ENCODE measurements at places on chromosomes 11 and 22.

DNA sequence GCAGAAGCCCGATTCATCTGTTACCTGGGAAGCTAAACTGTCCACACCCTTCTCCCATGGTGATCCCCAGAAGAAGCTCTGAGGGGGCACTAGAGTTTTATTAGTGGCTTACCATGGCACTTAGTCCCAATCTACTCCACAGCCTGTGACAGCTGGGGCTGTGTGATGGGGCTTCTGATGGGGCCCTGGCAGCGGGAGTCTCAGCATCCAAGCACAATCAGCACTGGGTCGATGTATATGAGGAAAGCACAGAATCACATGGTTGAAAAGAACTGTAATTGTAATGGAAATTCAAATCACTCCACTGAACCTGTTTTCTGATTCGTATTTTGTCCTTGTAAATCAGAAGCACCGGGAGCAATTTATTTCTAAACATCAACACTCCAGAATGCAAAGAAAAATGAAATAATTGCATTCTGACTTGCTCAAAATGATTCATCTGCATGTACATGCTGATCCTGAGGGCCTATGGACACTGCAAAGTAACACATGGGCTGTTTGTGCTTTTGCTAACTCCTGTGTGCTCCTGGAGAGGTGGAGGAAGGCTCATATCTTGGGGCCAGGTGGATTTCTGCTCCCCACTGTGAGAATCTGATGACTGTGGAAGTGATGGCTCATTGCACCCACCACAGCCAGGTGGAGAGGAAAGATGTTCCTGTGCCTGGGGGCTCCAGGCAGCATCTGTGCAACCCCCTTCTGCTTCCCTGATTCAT is 203.0 kb downstream of the KIRREL3 start:
- no peak for DNase-seq

DNA sequence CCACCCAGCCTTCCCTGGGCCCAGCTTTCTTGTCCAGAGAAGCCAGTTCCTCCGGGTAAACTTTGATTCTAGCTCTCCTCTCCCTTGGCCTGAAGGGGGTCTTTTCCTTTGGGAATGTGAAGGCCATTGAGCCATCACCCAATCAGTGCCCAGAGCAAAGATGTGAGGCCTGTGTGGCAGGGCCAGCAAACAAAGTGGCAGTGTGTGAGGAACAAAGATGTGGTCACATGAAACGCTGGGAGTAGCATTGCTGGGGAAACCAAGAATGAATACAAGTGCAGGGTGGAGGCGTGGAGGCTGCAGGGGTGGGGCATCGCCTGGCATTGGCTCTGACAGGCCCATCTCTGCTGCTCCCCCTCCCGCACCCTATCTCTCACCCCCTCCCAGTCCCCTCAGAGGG is 91.9 kb upstream of the BID start:
- no peak for DNase-seq

DNA sequence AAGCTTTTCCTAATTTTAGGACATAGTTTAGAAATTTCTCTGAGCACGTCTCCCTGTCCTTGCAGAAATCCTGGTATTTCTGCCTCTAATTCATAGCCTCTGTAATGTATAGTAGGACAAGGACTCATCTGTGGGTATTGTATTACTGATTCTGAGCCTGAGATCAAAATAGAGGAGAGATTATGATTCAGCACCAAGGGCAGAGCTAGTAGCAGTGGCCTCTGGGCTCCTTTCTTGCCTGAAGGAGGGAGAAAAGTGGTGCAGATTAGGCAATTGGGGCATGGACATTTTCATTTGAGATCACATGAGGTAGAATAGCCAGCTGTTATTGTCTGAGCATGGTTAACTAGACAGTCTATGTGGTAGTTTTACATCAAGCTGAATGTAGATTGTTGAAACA is 2.8 kb downstream of the MADD start:
- no peak for DNase-seq

- peak; percentile 33 for DNase-seq
These were observed 11.8 kb upstream of the MIEF1 start for GRCh38 chr22:39490135-39490798.

- DNase-seq = no peak
These were observed 76.9 kb downstream of the KCNJ1 start for GRCh38 chr11:128790196-128790595.

DNA sequence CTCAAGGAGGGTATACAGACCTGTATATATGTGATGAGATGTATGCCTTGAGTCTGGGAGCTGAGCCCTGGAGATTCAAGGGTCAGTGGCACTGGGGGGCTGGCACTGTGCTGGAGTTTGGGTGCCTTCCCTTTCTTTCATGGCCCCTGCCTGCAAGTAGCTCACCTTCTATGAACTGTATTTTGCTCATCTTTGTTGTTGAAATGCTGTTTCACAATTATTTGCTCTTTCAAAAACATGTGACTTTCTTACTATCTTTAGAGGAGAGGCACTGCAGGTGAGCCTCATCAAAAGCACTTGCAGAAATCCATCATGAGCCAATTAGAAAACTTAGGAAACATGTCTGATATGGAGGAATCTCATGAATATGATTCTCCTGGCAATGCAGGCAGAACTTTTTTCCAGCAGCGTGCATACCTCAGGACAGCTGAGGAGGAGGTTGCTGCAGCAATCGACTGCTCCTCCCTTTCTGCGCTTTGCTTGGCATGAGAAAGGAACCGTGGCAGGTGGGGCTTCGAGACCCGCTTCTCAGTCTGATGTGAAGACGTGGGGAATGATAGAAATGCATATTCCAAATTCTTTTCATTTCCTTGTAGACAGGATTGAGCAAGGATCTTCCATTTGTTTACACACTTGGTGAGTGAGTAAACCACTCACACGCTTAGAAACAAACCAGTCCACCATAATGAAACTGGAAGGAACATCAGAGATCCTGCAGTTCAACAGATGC is 178.4 kb upstream of the E2F8 start:
- DNase-seq = no peak

GRCh38 chr11:36427079-36427478 is 83.0 kb downstream of the TRAF6 start:
- no peak for DNase-seq

DNA sequence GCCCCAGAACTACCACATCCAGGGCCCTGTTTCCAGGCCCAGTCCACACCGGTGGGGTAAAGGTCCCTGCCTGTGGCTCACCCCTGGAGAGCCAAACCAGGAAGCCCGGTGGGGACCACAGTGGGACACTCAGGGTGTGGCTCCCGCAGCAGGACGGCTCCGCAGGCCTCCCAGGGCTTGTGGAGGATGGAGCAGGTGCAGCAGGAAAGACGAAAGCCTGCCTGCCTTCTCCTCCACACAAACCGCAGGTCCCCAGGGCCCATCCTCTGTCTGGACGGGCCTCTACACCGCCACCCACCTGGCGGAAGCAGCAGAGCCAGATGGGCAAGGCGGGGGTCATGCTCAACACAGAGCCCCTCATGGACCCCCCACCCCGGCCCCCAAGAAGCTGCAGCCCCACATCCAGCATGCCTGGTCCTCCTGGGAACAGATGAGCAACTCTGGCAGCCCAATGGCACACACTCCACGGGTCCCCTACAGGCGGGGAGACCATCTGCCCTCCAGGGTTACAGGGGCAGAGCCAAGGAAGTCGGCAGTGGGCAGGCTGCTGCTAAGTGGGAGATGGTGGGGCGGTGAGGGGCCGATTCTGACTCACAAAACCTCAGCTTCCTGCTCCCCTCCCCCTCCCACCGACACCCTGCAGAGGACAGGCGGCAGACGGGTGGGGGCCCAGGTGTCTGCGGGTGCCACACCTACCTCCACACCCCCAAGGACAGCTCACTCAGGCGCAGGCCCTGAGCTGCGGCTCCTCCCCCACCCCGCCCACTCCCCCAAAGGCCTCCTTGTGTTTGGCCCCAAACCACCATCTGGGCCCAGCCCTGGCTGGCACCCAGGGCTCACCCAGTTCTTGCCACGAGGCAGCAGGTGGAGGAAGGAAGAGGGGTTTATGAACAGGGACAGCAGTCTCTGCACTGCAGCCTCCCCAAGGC is 5.2 kb downstream of the SBF1 start:
- DNase-seq = no peak

GRCh38 chr22:38442967-38443627 is 11.9 kb downstream of the KCNJ4 start:
- no peak for DNase-seq

DNA sequence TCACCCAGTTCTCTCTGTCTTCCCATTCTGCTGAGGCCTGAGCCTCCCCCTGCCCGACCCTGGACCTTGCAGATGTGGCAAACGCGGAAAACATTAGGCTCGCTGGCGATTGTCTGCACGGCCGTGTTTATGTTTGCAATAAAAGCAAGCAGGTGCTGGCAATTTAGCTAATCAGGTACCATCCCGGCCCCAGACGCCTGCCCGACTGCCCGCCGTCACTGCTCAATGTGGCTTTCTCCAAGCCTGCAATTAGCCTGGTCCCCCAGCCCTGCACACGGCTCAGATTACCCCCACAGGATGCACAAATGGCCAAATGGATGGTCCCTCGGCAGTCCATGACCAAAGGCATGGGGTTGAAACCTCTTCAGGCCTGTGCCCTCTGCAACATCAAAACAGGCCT is 259.7 kb downstream of the MN1 start:
- DNase-seq = no peak

DNA sequence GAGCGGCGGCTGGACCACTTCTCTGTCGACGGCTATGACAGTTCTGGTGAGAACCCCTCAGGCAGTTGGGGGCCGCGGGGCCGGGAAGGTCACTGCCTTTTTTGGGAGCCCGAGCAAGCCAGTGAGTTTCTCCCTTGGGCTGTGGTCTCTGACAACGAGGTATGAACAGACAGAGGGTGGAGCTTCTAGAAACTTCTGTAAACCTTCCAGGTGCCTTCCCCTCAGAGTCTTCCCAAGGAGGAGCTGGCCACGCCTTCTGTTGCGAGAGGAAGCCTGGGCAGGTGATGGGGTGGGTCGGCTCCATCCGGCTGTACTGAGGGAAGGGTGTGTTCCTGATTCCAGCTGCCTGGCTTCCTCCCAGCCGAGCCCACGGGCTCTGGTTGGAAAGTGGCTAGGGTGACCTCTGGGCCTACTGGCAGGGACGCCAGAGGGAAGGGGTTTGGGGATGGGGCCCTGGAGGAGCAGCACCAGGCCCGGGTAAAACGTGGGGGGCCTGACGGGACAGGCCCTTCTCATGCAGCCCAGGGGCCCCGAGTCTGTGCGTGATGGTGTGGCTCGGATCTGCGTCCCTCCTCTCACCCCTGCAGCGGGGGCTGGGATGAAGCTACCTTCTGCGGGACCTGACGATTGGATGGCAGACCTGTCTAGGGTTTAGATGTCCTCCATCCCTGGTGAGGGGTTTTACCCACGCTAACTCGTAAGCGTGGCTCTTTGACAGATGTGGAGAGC is 110.8 kb downstream of the KCNQ1OT1 start:
- no peak for DNase-seq

- no peak for DNase-seq
These were observed 28.6 kb downstream of the TECTA start for GRCh38 chr11:121129362-121130340.

DNA sequence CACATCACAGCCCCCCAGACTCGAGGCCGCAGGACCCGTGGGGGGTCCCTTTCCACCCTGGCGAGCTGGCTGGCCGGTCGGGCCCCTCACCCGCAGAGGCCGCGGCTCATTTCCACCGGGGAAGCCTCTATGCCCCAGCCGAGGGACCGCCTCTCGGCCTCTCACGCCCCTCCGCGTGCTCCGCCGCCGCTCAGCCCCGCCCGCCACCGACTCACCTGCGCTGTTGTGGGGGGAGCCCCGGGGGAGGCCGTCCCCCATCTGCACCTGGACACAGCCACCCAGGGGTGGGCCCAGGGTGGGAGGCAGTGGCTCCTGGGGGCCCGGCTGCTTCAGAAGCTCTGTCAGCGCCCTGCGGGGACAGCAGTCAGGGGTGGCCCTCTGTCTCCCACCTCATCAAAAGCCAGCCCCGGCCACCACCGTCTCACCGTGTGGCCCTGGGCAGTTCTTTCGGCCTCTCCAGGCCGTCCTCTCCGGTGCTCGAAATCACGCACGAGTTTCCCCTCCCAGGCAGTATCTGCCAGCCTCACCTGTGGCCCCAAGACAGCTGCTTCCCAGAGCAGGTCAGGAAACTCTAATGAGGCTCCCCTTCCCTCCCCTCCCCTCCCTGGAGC is 3.8 kb downstream of the SHISA8 start:
- no peak for DNase-seq

DNA sequence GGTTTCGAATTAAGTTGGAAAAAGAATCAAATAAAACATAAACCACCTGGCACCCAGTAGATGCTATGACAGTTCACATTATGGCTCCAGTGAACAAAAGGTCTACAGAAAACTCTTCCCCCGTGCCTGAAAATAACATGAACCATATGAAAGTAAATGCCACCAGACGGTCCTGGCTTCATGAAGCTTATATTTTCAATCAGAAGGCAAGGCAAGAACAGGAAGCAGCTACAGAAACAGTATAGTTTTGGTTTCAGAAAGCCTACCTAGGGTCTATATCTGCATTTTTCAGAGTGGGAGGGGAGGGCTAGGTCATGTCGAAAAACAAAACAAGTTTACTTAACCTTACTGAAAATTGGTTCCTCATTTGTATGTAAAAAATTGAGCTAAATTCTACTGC is 9.8 kb downstream of the RAB30 start:
- no peak for DNase-seq

GRCh38 chr11:121722431-121723245 is 269.9 kb upstream of the SORL1-AS1 start:
- DNase-seq = no peak

- DNase-seq = no peak
These were observed 31.0 kb upstream of the RCN1 start for GRCh38 chr11:32059686-32060462.

GRCh38 chr11:87352759-87353707 is 315.3 kb downstream of the TMEM135 start:
- DNase-seq = peak; percentile 67

- DNase-seq = no peak
These were observed 8.9 kb upstream of the UCP2 start for GRCh38 chr11:73991471-73992006.

DNA sequence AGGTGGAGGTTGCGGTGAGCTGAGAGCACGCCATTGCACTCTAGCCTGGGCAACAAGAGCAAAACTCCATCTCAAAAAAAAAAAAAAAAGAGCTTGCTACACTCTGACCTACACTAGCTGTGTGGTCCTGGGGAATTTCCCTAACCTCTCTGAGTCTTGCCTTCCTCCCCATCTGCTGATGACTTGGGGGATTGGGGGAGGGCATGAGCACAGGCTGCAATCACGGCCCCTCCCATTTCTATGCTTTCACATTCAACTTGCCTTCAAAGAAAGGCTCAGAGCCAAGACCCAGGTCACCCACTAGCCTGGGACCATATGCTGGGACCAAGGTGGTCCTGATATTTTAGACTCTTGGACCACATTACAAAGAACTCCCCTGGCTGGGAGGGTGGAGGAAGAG is 39.8 kb upstream of the TEF start:
- no peak for DNase-seq
